ENCODE measurements at places on chromosomes 6 and 20.
A peak's percentile ranks its signal among the peaks of the same experiment; 100 is the strongest.

- peak; percentile 87 for DNase-seq
Observed at GRCh38 chr6:116531675-116532570, 13.6 kb downstream of the TRAPPC3L start.

DNA sequence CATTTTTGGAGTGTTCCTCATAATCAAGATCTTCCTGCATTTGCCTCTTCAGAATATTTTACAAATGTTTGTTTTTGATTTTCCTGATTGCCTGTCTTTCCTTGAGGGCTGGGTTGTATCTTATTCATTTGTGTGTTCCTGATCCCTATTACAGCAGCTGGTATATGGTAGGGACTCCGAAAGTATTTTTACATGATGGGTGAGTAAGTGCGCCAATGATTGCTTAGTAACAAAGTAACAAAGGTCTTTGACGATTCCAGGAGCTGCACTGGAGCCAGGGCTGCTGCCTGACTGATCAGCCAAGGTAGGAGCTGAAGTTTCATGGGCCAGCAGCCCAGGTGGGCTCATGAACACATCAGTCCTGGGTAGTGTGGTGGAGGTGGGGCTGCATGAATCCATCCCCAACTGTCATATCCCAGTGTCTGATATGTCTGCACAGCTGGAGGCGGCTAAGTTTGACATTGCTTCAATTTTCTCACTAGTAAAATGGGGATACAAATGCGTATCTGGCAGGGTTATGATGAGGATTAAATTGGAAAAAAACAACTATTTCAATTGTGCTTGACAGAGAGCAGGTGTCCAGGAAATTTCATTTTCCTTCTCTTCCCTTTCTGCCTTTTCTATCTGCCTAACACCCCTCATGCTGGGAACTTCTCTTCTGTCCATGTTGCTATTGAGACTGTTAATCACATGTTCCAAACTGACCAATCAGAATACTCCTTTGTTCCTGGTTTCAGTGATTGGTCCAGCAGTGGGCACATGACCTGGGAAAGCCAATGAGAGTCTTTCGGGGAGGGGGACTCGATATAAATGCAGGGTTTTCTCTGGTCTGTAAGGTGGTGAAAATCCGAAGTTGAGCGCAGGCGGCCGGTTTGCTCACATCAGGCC lies 90.7 kb downstream of the CDH26 start:
- DNase-seq, result no peak

- no peak for DNase-seq
Observed at GRCh38 chr6:166544296-166544605, 42.2 kb downstream of the RAMACL start.

GRCh38 chr20:24406750-24407149 lies 62.7 kb upstream of the SYNDIG1 start:
- DNase-seq, result no peak

DNA sequence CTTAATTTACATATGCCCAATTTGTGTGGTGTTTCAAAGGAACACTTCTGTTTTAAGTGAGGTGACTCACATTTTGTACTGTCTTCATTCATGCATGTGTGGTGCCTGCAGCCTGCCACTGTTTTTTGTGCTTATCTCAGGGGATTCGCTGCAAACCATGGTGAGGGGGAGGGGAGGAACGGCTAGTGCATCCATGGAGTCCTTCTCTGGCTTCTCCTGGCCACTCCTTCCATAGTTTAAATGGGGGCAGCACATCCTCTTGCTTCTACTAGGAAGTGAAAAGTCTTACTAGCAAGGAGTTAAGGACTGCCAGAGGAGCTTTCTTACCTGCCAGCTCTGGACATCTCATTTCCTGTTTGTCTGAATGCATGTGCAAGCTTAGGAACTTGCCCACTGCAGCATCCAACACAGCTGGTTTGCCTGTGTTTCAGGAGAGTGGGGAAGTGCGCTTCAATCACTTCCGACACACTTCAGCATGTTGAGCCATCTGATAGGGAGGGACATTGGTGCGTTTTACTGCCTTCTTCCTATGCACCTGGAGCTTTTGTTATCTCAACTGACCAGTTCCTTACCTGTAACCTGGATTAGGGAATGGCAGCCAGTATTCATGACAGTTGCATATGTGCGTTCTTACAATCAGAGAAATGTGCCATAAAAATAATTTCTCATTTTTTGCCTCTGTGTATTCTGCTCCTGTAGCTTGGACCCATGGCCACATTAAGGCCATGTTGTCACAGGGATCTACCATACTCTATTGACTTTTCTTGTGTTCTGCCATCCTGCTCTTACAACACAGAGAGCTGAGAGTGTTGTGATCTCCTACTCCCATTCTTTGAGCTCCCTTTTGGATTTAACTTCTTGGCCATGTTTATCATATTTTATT lies 211.3 kb downstream of the ARID1B start:
- peak; percentile 33 for DNase-seq

DNA sequence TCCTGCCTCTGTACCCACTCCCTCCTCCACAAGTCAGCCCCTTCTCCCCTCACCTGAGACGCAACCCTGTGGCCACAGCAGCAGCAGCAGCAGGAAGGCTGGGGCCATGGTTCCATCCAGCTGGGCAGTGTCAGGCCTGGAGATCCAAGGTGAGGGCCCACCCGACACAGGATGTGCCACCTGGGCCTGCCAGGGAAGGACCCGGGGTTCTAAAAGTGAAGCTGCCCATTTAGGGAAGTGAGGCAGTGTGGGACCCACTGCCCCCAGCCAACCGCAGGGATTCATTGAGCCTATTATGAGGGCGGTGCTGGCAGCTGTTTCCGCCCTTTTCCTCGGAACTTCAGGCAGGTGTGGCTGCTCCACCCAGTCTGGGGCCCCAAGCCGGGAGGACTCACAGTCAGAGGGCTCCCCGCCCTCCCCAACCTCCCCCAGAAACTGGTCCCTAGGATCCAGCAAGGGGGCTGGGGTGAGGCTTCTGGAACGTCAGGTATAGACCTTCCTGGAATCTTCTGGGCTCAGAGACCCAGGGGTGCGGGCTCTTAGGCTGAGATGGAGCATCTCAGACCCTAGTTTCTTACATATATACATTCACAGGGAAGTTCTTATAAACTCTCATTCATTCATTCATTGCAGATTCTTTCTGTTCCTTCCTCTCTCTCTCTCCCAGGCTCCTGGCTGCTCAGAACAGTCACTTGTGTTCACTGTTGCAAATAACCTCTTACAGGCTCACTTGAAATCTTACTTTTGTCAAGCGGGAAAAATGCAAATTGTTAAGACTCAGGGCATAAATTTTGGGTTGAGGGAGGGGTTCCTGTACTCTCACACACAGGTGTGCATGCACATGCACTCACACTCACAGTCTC lies at the start of gene TREML2:
Gene TREML2 (minus strand): TSS at position 249 of the 863 bp plus-strand sequence. CDS start 141 bp downstream, at position 108.
- DNase-seq, result peak; percentile 89

DNA sequence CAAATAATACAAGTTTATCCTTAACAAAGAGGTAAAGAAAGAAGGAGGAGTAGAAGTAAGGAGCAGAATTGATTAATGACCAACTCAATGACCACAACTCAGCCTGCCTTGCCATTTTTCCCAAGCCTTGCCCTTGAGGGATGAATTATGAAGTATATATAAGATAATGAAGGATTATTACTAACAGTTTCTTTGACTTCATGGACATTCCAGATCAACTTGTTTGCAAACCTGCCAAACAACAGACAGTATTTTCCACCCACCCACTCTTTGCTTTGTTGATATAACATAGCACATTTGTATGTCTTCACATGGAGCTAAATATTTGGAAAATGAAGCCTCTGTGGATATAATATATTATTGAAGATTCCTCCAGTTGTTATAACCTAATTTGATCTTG lies 9.9 kb upstream of the C6orf141 start:
- no peak for DNase-seq

GRCh38 chr20:57996936-57997890 lies 231.2 kb downstream of the ANKRD60 start:
- DNase-seq, result no peak

DNA sequence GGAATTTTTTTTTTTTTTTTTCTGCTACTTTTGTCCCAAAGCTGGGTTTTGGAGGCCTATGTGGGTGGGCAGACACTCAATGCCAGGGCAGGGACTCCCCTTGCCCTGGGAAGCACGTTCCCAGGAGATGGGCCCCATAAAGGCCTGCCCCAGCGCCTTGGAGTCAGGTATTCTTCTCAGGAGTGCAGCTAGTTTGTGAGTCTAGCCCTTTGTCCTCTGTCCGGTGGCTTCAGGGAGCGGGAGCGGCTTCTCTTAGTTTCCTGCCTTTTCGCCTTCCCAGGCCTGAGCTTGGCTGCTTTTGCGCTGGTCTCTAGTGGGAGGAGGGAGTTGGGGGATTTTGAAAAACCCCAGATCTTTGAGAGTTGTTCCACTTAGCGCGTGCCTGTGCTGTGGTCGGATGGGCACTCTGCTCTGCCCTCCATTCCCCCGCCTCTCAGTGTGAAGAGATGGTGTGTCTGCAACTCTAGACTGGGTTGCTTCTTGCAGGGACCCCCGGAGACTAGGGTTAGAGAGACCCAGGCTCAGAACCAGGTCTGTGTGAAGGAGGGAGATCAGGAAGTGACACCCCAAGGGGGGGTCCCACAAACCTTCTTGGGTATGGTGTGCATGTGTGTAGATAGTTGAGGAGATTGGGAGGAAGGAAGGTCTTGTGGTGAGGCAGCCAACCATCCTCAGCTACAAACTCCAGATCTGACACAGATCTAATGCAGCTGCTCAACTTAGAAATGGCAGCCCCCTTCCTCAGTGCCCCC lies 1.3 kb downstream of the PLCG1 start:
- peak; percentile 20 for DNase-seq

- DNase-seq, result no peak
Observed at GRCh38 chr6:122754191-122754731, 25.3 kb upstream of the FABP7 start.

- DNase-seq, result no peak
Observed at GRCh38 chr6:21586740-21587178, 6.8 kb upstream of the SOX4 start.

GRCh38 chr6:163218361-163218894 lies 196.1 kb upstream of the QKI start:
- no peak for DNase-seq

DNA sequence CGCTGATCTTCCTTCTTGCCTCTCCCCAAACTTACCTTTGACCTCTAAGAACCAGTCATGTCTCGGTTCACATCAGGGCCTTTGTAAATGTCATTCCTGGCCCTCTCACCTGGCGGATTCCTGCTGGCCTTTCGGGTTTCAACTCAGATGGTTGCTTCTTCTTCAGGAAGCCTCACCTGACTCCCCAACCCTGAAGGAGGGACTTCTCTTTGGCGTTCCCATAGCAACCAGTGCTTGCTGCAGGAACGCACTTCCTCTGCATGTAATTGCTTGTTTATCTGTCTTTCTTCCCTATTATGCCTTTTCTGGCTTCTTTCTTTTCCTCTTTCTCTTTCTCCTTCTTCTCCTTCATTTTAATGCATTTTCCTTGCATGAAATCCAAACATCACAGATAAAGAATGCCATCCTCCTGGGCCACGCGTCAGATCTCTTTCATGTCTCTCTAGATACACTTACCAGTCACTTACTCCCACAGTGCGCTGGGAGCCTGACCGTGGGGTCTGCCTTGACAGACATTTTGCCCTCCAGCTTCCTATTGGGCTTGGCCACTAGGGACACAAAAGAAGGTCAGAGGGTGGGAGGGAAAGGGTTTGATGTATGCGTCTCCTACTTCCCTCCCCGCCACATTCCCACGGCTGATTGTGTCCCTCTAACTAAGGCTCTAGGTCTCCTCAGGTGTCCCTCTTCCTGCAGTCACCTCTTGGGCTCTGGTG lies 295.7 kb upstream of the TSHZ2 start:
- no peak for DNase-seq

DNA sequence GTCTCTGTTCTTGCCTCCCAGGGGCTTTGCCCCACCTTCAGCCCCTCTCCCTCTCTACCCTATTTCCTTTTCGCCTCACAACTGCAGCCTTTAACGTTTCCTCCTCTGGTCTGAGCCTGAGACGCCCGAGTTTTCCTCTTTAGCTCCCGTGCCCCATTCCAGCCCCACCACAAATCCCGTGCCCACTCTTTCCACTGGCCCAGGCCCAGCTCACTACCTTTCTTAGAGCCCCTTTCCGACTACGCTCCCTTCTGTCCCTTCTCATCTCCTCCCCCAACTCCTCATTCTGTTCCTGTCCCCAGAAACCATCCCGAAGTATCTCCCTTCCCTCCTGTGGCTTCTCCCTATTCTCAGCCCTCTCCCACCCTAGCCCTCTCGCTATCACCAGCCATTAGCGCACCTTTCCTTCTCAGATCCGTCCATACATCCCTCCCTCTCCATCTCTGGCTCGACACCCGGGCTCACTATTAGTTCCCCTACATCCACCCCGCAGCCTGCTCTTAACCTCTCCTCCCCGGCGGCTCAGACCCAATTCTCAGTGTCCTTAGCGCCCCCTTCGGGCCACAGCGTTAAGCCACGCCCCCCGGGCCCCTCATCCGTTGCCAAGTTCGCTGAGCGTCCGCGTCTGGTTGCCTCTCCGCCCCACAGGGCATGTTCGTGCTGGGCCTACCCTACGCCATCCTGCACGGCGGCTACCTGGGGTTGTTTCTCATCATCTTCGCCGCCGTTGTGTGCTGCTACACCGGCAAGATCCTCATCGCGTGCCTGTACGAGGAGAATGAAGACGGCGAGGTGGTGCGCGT lies 2.7 kb downstream of the SLC32A1 start:
- DNase-seq, result no peak

DNA sequence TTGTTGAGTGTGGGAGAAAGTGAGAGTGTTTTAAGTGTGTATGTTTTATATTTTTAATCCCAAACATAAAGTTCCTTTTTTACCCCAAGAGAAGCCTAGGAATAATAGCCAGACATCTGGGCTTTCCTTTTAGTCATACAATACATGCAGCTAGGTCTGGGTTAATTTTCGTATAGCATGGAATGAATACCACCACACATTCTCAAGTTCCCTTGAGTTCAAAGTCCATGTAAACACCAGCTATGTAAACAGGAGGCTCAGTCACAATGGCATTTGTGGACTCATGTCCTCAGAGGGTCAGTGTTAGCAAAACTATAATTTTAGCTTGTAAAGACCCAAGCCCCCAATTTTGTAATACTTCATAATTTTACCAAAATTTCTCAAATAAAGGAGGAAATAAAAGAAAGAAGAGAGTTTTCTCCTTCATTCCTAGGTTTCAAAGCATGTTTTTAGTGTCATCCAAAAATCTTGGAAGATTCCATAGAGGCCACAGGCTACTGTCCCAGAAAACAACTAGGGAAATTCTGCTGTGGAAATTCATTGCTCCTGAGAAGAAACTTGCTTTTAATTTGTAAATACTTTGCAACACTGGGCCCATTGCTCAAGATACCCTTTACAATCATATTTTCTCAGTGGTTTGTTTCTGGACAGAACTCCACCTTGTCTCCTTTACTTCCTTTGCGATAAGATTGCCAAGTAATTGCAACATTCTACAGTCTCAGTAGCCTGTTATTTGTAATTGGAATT lies 671.2 kb downstream of the COL12A1 start:
- DNase-seq, result no peak

- DNase-seq, result no peak
Observed at GRCh38 chr6:56043076-56043475, 167.7 kb upstream of the BMP5 start.

All from hematopoietic multipotent progenitor cell (in vitro differentiated cells).